ENCODE measurements at places on chromosomes 16 and 17.

DNA sequence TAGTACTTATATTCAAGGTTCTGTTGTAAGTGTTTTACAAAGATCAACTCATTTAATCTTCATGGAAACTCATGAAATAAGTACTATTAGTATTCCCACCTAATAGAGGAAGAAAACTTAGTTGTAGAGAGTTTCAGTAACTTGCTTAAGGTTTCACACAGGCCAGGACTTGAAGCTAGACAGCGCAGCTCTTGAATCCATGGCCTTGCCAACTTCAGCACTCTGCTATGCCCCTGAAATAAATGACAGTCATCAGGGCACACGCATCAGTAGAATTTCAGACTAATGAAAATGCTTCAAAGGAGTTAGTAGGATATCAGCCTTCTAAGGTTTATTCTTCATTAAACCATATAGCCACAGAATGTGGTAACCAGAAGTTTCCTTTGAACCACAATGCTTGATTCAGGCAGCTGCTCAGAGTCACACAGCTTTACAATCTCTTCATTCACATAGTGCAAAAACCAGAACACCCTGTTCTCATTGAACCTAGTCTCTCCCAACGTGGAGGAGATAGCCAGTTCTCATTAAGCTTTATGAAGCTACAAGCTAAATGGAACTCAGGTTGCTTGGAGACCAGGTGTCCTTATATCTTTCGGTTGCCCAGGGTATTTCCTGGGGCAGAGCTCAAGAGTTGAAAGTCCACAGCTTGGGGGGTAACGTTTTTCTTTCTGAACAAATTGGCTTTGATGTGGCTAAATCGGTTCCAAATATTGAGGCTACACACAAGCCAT, 39.7 kb downstream of the KCNJ2 start:
- no peak for DNase-seq

- DNase-seq: no peak
Measured at GRCh38 chr17:8798846-8799569, at the start of gene MFSD6L. MFSD6L (minus strand) TSS chr17:8799365; CDS start chr17:8799120, 245 bp downstream.

DNA sequence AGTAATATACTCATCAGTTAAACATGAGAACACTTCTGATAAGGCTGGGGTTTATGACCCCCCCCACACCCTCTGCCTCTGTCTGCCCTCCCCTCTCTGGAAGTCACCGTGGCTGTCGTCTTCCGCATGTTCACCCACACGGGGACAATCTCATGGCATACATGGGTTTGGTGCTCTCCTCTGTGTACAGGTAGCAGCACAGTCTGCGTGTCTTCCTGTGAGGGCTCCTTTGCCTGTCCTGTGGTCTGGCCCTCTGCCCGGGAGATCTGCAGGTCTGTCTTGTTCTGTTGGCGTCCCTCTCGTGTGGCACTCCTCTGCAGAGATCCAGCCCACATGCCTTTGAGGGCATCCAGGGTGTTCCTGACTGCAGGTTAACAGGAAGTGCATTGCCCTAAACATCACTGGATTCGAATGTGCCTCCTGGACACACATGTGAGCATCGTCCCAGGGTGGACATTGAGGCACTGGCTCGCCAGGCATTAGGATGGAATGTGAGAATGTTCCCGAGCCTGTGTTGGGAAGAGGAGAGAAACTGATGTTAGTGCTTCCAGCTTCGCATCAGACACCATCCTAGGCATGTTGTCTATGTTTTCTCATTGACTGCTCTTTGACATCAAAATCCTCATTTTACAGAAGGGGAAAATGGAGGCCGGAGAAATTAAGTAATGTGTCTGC, 54.5 kb downstream of the NKD1 start:
- DNase-seq: no peak

DNA sequence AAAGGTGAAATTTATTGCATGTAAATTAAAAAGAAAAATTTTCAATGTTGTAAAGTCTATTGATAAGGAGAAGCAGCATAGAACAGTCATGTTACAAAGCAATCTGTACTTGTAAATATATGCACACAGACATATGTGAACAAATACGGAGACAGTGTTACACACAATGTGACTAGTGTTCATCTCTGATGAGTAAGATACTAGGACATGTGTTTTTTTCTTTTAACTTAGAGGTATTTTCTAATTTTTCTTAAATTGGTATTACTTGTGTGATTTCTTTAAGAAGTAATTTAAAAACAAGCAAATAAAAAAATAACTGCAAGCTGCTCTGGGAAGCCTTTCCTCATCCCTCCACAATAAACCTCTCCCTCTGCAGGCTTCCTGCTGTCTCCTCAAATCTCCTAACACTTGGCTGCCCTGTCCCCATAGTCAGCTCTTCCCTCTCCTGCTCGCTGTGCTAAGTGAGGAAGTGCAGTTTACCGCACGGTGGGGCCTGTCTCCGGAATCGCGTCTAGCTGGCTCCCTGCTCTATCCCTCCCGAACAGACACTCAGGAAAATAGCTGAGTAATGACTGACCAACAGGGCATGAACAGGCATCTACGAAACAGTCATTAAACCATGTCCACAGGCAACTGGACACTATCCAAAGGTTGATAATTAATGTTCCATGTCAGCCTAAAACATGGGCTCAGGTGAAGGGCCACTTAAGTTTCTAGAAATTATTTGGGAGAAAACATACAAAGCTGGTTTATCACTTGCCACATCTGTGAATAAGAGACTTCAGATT, 35.9 kb downstream of the CMTM4 start:
- DNase-seq: peak; percentile 43

DNA sequence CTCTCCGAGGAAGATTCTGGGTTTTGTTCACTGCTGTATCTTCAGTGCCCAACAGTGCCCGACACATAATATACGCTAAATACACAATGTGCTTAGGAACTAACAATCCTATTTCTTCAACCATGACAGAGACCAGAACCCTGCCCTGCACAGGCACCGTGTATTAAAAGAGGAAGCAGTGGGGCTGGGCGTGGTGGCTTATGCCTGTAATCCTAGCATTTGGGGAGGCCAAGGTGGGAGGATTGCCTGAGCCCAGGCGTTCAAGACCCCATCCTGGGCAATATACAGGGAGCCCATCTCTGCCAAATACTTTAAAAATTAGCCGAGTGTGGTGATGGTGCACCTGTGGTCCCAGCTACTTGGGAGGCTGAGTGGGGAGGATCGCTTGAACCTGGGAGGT, 19.3 kb downstream of the ARL2BP start:
- no peak for DNase-seq

DNA sequence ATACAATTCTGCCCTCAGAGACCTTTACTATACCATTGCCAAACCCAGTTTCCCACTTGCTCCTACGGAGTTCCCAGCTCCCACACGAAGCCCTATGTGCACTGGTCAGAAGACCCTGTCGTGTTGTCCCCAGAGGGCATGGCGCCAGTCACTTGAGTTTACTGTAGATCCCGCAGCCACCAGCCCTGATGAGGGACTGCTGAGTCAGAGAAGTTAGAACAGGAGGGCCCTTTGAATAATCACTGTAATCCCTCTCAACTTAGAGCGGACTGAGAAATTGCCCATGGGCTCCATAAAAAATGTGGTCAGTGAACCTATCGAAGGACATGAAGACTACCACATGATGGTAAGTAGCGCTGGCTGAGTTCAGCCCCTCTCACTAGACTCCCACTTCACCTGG, 9.2 kb downstream of the UBFD1 start:
- no peak for DNase-seq

GRCh38 chr17:55492781-55493341, 18.4 kb downstream of the SMIM36 start:
- DNase-seq: no peak

GRCh38 chr17:40427002-40427491, 9.4 kb upstream of the TOP2A start:
- DNase-seq: no peak

- DNase-seq: peak; percentile 27
Measured at GRCh38 chr17:39069114-39069756, 82.2 kb downstream of the PLXDC1 start.

- DNase-seq: no peak
Measured at GRCh38 chr17:57871863-57872262, 22.0 kb upstream of the MRPS23 start.

GRCh38 chr17:14903854-14904253, 361.3 kb downstream of the PMP22 start:
- no peak for DNase-seq

DNA sequence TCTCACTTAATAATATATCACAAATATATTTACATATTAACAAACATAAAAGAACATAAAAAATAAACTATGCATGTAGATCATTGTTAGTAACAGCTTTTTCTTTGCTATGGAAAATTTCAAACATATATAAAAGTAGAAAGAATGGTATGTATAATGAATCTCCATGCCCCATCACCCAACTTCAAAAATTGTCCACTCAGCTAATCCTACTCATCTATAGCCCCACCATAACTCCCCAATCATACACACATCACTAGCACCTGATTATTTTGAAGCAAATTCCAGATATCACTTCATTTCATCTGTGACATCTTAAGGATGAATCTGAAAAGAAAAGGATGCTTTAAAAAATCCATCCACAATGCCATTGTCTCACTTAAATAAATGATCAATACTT, 46.8 kb downstream of the SHISA6 start:
- DNase-seq: no peak

DNA sequence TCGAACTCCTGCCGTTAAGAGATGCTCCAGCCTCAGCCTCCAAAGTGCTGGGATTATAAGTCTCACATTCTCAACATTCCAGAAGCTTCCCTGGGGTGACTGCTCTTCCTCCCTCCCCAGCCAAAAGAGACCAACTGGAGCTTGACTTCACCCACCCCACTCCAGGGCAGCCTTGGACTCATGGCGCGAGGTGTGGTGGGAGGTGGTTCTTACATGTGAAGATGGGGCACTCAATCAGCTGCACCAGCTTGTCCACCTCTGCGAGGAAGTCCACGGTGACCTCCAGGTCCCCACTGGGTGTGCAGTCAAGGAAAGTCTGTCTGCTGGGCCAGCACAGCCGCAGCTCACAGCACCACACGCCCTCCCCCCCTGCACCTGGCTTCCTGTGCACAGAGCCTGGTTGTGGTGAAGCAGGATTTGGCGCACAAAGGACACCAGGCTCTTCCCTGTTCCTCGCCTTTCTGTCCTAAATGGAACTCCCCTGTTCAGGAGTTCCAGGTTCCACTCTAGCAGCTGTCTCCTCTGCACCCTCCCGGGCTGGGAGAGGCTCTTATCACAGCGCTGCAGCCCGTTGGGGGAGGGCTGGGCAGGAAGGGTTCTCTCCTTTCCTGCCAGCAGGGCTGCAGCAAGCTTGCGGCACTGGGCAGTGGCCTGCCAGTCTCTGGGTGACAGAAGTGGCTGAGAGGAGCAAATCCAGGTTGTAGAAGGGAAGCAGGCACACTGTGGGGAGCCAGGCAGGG, 9.6 kb upstream of the MTSS2 start:
- DNase-seq: peak; percentile 85

DNA sequence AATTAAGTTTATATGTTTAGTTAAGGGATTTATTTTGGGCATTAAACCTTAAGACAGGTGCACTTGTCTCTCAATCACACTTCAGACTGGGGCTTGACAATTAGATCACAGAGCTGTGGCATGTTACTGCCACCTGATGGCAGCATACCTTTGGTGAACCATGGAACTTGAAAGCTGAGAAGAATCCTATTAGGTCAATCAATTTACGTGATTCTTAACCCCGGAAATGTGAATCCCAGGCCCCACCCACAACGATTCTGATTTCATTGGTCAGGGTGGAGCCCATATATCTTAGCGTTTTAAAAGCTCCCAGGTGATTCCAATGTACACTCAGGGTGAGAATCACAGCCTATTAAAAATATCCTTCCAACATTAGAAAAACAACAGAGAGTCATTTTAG, 91.0 kb downstream of the GSG1L start:
- DNase-seq: peak; percentile 60

DNA sequence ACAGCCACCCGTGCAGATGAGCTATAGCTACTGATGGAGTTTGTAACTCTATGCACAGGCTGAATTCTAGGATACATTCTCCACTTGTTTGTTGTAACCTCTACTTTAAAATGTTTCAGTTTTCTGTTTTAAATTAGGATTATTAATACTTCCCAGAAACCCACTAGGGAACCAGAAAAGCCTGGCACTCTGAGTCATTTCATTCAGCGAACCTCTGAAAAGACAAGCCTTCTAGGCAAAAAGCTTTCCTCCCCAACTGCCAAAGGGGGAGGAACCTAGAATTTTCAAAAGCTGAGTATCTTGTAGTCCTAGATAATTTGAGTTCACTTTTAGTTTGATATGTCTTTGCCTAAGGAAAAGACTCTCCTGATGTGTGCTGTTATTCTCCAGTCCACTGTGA, 43.2 kb downstream of the GOSR1 start:
- DNase-seq: no peak

- peak; percentile 46 for DNase-seq
Measured at GRCh38 chr17:60036796-60037677, 41.7 kb downstream of the HEATR6 start.

DNA sequence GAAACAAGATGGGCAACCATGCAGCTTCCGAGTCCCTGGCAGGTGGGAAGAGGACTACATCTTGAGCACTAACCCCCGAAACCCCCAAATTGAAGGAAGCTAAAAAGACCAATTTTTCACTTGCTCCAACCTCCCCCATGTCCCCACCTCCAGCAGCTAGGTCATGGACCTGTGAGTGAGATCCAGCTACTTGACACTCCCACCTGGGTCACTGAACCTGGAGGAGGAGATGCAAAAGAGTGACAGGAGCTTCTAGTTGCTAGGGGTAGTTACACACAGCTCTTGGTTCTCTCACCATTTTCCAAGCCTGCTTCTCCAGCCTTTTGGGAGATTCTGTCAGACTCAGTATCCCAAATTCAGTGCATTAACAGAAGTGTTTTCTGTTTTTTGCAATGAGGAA, 11.2 kb downstream of the PDZD9 start:
- no peak for DNase-seq

- DNase-seq: peak; percentile 59
Measured at GRCh38 chr17:48335858-48336500, 94.0 kb downstream of the SKAP1 start.

- no peak for DNase-seq
Measured at GRCh38 chr16:15686287-15686686, 36.2 kb downstream of the NDE1 start.

GRCh38 chr17:33260638-33261037, 32.5 kb downstream of the ASIC2 start:
- DNase-seq: no peak

DNA sequence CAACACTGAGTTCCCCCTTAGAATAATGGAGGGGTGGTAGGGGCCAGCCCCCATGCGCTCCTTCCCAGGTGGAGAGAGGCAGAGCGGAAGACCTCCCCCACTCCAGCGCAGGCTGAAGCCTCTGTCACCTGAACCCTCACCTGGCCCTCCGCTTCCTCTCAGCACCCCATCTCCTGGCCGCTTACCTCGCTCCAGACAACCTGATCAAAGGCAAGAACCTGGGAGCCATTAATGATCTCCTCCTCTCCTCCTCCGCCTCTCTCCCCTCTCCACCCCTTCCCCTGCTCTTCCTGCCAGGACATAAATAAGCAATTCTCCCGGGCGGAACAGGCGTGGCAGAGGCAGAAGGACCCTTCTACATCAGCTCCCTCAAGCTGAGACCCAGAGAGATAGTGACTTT, 110.2 kb upstream of the LHX1 start:
- DNase-seq: no peak

DNA sequence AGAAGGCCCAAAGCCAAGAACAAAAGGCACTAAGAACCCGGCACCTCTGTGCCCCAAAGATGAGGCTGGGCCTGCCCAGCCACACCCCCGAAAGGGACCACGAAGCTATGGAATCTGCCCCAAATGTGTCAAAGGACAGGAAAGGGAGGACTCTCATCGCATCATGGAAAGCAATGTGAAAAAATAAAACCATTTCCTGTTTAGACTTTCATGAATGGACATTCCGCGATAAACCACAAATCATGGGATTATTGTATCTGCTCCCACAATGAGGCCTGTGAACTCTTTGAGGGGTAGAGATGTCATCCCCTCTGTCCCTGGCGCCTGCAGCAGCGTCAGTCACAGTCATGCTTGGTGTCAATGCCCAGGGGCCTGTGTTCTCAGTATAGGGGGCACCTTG, 135.0 kb downstream of the COPRS start:
- peak; percentile 94 for DNase-seq
